ENCODE measurements at places on chromosomes 6 and 20. TPM values are rescaled to one million over a fixed set of nuclear protein-coding genes. Genes with fewer than 3 reads are reported as not detected.

- peak; percentile 72 for DNase-seq
Measured at GRCh38 chr20:3071610-3072529, at the start of gene OXT. Gene OXT (plus strand): TSS chr20:3071620. CDS start chr20:3071656, 36 bp downstream.

- no peak for DNase-seq
Measured at GRCh38 chr6:5989141-5989723, 17.5 kb downstream of the NRN1 start.

DNA sequence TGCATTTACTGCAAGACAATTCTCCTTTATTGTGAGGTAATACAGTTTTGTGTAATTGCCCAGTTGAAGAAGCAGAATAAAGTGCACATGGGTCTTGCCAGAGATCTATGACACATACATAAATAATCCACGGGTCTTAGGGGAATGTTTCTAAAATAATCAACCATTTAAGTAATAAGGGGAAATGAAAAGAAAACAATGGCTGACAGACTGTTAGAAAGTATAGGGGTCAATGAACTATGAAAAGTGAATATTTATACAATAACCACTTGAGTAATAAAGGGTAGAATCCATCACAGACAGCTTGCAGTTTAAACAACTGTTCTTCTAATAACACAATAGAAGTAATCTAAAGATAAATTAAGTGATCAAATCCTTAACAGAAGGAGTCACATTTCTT is 477.2 kb downstream of the EYS start:
- DNase-seq = no peak

DNA sequence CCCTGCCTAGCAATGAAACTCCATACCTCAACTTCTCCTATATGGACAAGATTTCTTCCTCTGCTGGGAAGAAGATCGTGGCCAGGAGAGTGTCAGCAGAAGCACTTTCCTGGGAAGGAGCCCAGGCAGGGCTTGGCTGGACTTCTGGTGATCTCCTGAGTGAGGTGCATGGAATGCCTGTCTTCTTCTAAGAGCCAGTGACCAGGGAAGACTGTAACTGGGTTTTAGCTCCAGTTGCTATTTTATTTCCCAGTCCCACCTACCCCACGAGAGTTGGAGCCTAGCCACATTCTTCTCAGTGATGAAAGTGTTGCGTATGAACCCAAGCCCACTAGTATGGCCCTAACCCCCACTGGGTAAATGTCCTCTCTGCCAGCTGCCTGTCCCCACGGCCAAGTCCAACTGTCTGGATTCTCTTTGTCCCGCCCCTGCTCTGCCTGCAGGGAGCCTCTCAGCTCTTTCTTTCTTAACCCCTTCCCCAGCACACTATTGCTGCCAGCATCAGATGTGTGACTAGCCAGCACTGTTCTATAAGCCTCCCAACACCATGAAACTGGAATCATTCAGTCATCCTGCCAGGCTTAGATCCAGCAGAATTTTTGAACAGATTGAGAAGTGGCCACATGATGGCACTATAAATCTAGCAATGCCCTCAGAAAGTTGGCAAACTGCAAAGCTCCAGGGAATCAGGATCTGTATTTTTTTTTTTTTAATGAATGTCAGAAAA is 69.8 kb upstream of the FAM184A start:
- DNase-seq = no peak

GRCh38 chr6:136103763-136104311 is 146.3 kb downstream of the MTFR2 start:
- no peak for DNase-seq

GRCh38 chr6:11575408-11576033 is 38.0 kb downstream of the TMEM170B start:
- peak; percentile 72 for DNase-seq

DNA sequence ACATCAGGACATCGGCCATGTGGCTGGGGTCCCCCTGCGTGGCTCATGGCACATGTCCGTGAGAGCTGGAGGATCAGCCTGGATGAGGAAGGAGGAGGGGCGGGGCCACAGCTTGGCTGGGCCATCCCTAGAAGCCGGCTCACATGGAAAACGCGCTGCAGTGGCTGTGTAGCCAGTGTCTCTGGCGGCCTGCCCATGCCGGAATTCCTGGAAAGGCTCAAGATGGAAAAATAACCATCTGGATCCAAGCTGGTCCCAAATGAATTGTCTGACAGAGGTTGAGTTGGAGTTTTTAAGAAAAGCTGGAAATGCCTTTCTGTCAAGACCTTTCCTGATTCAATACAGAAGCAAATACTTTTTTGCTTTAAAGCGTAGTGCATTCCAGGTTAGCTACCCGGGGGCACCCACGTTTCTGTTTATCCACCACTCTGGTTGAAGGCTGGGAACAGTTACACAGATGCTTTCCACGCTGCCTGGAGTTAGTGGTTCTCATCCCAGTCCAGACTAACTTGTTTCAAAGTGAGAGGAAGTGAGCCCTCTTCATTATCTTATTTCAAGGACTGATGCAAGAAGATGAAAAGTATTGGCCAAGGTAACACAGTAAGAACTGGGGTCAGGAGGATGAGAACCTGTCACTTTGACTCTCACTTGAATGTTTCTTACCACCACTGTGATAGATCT is 99.0 kb downstream of the GMPR start:
- no peak for DNase-seq

GRCh38 chr6:3208098-3208774 is 19.2 kb downstream of the TUBB2B start:
- no peak for DNase-seq

The NXT1 gene
- total RNA-seq = 34.0 TPM

The FOXF2 gene
- total RNA-seq = not detected

Measured in activated CD8-positive, alpha-beta memory T cell treated with anti-CD3 and anti-CD28 coated beads, Interleukin-2, amount 10 ng/mL, durations not matched to agents 7 days and 5 days (primary cell).